ENCODE measurements at places on chromosomes 12 and 14. TPM values are rescaled to one million over a fixed set of nuclear protein-coding genes. Genes with fewer than 3 reads are reported as not detected.

GRCh38 chr12:20213723-20214625 lies 154.4 kb upstream of the PDE3A start:
- no peak for DNase-seq

GRCh38 chr12:50845021-50845647 lies 2.4 kb downstream of the TMPRSS12 start:
- DNase-seq: no peak

GRCh38 chr14:50007123-50007903 lies 109.1 kb downstream of the VCPKMT start:
- DNase-seq: no peak

DNA sequence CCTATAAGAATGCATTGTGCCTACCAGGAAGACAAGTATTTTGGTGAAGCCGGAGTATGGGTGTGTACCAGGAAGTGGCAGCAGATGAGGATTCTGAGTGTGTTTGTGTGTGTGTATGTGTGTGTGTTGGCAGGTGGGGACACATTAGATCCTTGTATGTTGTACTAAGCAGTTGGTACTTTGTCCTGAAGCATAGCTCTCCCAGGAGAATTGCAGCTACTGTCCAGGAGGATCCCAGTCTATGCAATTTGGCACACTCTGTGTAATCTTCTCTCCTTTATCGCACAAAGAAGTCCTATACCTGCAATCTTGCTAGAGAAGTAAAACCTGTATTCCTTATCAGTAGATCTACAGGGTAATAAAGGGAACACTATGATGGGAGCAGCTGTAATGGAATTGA lies 276.5 kb downstream of the PAWR start:
- no peak for DNase-seq

DNA sequence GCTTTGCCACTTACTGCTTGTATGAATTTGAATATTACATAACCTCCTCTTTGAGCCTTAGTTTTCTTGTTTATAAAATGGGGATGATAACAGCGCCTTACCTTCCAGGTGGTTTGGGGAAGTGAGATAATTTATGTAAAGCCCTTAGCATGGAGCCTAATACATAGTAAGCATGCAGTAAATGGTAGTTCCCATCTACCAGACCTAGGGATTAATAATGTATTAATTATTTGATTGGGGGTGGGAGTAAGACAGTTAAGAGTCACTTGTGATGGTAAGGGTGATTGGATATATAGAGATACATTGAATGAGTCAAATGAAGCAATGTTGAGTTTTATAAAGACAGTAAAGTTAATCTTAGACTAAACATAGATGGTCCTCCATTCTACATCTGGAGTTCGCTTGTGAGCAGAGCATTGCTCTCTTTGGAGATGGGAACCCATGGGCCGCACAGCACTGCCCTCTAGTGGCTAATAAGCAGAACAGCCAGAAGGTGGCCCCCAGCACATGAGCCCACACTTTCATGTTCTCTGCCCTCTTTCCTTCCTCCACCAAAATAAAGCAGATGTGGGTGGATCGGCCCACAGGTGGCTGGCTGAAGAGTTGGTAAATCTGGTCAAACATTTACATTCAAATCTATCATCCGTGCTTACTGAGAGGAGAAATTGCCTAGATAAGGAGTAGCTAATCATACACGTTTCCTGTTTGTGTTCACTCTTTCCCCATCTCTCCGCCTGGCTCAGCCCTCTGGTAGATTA lies 26.5 kb upstream of the TAMALIN start:
- DNase-seq: peak; percentile 53

- no peak for DNase-seq
Observed at GRCh38 chr12:53325511-53326061, 4.2 kb upstream of the AAAS start.

DNA sequence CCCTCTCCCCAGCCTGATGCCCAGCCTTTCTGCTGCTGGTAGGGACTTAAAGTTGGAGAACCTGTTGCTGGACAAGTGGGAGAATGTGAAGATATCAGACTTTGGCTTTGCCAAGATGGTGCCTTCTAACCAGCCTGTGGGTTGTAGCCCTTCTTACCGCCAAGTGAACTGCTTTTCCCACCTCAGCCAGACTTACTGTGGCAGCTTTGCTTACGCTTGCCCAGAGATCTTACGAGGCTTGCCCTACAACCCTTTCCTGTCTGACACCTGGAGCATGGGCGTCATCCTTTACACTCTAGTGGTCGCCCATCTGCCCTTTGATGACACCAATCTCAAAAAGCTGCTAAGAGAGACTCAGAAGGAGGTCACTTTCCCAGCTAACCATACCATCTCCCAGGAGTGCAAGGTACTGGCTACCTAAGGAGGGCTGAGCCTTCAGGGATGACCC lies 1.6 kb downstream of the TSSK4 start:
- DNase-seq: no peak

DNA sequence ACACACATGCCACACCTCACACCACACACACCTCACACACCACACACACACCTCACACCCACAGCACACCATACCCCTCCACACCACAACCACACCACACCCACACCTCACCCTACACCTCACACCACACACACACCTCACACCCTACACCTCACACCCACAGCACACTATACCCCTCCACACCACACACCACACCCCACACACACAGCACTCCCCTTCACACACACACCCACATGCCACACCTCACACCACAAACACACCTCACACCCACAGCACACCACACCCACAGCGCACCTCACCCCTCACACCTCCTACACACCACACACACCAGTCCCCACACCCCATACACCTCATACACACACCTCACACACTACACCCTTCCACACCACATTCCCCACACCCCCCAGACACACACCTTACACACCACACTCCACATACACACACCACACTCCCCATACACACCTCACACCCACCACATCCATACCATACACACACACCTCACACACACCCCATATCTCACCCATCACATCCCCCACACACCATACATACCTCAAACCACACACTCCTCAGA lies 80.0 kb downstream of the ACTN1 start:
- no peak for DNase-seq

- DNase-seq: no peak
Observed at GRCh38 chr12:103698752-103699560, 111.9 kb downstream of the STAB2 start.

GRCh38 chr14:105217774-105218173 lies 30.6 kb upstream of the BTBD6 start:
- DNase-seq: no peak

DNA sequence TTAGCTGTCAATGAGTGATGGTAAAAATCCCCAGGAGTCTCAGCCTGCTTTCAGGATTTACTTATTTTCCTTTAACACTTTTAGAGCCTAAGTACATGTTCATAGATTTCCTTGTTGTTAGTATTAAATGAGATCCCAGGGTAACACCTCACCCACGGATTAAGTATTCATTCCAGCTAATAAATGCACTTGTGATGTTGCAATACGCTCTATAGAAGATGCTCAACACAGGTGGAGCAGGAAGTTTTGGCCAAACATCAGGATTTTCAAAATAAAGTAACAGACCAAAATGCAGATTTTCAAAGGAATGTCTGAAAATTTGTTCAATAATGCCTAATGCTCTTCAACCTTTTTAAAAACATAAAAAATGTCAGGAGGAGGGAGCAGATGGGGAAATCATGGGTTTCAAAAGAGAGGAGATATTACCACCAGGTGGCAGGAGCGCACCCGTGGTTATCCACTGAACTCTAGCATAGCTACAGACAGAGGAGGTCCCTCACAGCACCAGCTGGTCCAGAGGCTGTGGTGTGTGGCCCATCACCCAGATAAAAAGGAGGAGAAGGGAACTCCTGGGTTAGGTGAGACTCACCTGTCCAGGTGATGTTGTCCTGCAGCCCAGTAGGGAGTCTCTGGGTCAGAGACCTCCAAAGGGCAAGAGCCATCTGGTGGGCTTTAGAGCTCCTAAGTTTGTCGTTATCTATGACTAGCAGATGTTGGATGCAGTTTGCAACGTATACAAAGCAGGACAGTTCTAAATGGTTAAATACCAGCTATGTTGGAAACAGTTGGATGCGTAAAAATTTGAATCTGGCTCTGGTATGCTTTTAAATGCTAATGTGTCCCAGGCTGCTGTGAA lies 1158.4 kb upstream of the TMEM132C start:
- DNase-seq: peak; percentile 52

DNA sequence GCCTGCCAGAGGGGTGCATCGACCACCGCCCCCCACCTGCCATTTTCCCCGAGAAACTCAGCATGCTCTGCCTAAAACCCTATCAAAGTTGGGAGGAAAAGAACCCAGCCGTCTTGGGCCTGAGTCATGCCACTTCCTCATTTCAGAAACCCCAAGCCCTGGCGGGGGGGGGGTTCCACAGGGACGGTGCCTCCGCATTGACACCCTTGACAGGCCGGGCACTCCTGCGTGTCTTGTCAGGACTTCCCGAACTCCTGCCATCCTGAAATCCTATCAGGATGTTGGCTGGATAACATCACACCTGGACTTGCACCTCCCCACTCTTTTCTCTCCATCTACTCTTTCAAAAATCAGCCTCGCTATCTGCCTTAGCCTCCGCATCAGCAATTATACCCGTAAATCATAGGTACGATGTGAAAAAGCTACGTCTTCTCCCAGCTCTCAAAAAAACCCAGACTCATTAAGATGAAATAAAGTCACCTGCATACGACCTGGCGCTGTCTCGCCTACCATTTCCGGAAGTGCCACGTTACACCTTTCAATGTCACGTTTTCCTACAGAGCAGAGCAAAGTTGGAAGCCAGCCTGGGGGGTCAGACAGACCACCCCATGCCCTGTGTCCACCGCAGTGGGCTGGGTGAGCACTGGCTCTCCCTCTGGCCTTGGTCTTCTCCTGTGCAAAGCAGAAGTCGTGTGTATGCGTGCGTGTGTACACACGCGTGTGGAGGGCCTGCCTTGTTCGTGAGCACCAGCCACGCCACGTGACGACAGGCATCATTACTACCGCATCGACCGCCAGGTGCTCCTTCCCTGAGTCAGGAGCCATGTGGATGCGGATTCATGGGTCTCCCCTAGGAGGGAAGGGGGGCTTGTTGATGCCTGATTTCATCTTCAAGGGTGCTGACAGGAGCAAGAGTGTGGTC lies 96.7 kb downstream of the RFLNA start:
- DNase-seq: peak; percentile 78

GRCh38 chr14:80764496-80764895 lies 177.0 kb downstream of the CEP128 start:
- DNase-seq: peak; percentile 22

DNA sequence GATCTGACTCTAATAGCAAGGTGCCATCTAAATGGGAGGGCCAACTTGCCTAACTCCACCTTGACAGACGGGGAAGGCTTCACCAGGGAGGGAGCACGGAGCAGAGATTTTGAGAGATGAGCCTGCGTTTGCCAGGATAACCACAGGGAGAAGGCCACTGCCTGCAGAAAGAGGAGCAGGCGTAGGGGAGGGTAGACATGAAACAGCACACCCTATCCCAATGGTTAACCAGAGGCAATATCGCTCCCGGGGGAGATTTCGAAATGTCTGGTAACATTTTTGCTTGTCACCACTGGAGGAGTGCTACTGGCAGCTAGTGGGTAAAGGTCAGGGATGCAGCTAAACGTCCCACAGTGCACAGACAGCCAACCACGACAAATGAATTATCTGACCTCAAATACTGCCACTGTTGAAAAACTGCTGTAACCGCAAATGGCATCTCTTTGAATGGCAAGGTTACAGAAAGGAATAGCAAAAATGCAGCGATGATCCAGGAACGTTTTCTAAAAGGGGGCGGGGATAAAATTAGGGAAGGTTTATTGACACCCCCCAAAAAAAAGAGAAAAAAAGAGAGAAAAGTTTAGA lies 126.0 kb upstream of the ATF7IP start:
- DNase-seq: peak; percentile 93

Gene GLIPR1L1
- not detected for total RNA-seq

Gene PLD4
- not detected for total RNA-seq

Gene FIGNL2
- not detected for total RNA-seq

Gene GLIPR1L2
- 0.36 TPM for total RNA-seq

Data from RPMI7951 (cell line).